Muscle of leg (tissue), 16 donors: ENCODE measurements at places on chromosomes 5 and 9.

DNA sequence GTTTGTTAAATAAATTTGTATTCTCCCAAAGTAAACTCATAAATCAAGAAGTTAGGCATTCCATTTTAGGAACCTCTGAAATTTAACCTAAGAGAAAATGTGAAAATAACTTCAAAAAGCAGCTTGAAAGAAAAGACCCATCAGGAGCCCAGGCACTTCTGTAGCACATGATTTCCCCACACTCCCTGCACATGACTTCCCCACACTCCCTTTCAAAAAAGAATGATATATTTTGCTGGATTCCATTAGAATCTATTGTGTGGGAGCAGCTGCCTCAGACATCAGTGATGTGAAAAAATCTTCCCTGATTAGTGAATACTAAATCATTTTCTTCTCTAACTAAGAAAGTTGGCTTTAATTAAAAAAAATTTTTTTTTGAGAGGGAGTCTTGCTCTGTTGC, 83.3 kb downstream of the GLDC start:
- no peak for DNase-seq

- DNase-seq, result peak; percentile 57
These were observed 1357.5 kb upstream of the C9orf72 start for GRCh38 chr9:28930766-28931165.

- no peak for DNase-seq
These were observed 38.8 kb downstream of the NSUN2 start for GRCh38 chr5:6594066-6594465.

GRCh38 chr9:137237759-137238726, 3.0 kb upstream of the TUBB4B start:
- DNase-seq, result peak; percentile 83

GRCh38 chr9:21465138-21465537, 17.0 kb downstream of the IFNE start:
- no peak for DNase-seq
